Breast epithelium (tissue), 4 donors: ENCODE measurements at places on chromosomes 13 and 19. TPM values are rescaled to one million over a fixed set of nuclear protein-coding genes. Genes with fewer than 3 reads are reported as not detected.
A peak's percentile ranks its signal among the peaks of the same experiment; 100 is the strongest.

The FFAR1 gene
- total RNA-seq: not detected

The PPFIA3 gene
- total RNA-seq: 3.4 TPM

The VSTM2B gene
- not detected for total RNA-seq

The URAD gene
- not detected for total RNA-seq

The ZNF283 gene
- 6.9 TPM for total RNA-seq

The FBXL12 gene
- 19.7 TPM for total RNA-seq

The KIR2DL1 gene
- not detected for total RNA-seq

The CFAP97D2 gene
- not detected for total RNA-seq

The ZNF530 gene
- 6.9 TPM for total RNA-seq

GRCh38 chr19:9474975-9475374 is 23.4 kb downstream of the ZNF560 start:
- H3K27ac ChIP-seq: no peak overlapping the region
- DNase-seq: no peak
- H3K4me3 ChIP-seq: no peak overlapping the region
- no peaks in the 10 kb centered on the region for H3K27me3 ChIP-seq
- no peaks in the 10 kb centered on the region for H3K4me1 ChIP-seq

GRCh38 chr19:2046046-2046907 is 4.8 kb downstream of the MKNK2 start:
- H3K27ac ChIP-seq: peak overlapping the region; percentile 98
- no peaks in the 10 kb centered on the region for H3K27me3 ChIP-seq
- no peak for DNase-seq
- H3K36me3 ChIP-seq: no peaks in the 10 kb centered on the region
- H3K4me1 ChIP-seq: peaks cover 55% of the 10 kb centered on the region

DNA sequence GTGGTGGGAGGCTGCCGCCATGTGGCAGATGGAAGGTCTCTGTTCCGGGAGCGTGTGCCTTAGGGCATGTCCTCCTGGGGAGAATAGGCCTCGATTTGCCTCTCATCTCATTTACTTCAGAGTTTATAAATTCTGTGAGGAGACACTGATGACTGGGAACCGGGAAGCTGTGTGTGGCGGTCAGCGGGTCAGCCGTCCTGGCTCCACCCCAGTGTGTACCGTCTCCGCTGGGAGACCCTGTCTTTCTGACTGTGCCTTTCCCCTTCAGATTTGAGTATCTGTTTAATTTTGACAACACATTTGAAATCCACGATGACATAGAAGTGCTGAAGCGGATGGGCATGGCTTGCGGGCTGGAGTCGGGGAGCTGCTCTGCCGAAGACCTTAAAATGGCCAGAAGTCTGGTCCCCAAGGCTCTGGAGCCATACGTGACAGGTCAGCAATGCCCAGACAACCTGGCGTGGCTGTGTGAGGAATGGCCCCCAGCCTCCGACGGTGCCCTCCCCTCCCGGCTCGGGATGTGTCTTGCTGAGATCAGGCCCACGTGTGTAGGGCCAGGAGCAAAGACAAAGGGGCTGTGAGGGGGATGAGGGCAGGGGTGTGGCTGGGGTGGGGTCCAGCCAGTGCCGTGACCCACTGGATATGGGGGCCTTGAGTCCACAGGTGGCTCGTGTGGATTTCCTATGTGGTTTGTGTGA is 21.6 kb downstream of the ATP4B start:
- H3K4me1 ChIP-seq: no peaks in the 10 kb centered on the region
- no peak overlapping the region for H3K4me3 ChIP-seq
- no peaks in the 10 kb centered on the region for H3K27me3 ChIP-seq
- DNase-seq: no peak
- no peak overlapping the region for H3K27ac ChIP-seq

- H3K4me3 ChIP-seq: no peak overlapping the region
- no peak for DNase-seq
- no peaks in the 10 kb centered on the region for H3K27me3 ChIP-seq
- H3K36me3 ChIP-seq: no peaks in the 10 kb centered on the region
- no peak overlapping the region for H3K27ac ChIP-seq
Measured at GRCh38 chr13:42544246-42544926, 29.6 kb upstream of the TNFSF11 start.

- DNase-seq: no peak
- no peaks in the 10 kb centered on the region for H3K4me1 ChIP-seq
- no peak overlapping the region for H3K4me3 ChIP-seq
- no peak overlapping the region for H3K27ac ChIP-seq
- H3K36me3 ChIP-seq: no peaks in the 10 kb centered on the region
Measured at GRCh38 chr13:102999499-102999898, 66.7 kb downstream of the SLC10A2 start.

- no peaks in the 10 kb centered on the region for H3K36me3 ChIP-seq
- peak overlapping the region; percentile 66 for H3K4me3 ChIP-seq
- DNase-seq: peak; percentile 64
- peaks cover 33% of the 10 kb centered on the region for H3K4me1 ChIP-seq
- H3K27me3 ChIP-seq: no peaks in the 10 kb centered on the region
Measured at GRCh38 chr19:13164343-13165161, 14.3 kb downstream of the IER2 start.

DNA sequence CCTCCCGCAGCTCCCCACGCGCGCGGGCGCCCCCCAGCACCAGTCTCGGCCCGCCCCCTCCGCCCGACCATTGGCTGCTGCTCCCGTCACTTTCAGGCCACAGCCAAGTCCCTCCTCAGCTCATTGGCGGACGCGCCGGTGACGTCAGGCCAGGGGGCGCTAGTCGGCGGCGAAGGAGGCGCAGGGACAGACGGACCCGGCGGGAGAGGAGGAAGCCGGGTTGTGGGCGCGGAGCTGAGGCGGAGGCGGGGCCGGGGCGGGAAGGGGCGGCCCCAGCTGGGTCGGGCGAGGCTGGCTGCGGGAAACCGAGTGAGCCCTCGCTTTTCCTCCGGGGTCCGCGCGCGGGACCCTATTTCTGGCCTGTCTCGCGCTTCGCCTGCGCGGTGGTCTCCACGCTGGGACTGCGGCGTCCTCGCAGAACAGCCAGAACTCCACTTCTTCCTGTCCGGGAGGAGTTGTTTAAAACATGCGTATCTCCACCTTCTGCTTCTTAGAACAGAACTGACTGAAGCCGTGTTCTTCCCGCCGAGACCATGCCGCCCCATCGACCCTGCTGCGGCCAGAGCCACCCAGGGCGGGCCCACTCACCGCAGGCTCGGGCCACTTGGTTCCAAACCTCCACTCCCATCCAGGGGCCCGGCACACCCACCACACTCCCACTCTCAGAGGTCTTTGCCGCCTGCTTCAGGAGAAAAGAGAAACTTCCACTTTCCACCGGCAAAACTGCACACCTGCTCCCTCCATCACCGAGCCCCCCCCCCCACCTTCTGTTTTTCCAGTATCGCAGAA is 471 bp upstream of the TMTC4 start:
- DNase-seq: peak; percentile 99
- no peaks in the 10 kb centered on the region for H3K36me3 ChIP-seq
- peaks cover 6% of the 10 kb centered on the region for H3K4me1 ChIP-seq

GRCh38 chr13:19845758-19846157 is 17.7 kb downstream of the ZMYM5 start:
- no peak overlapping the region for H3K4me3 ChIP-seq
- DNase-seq: no peak
- H3K27ac ChIP-seq: peak overlapping the region; percentile 43
- no peaks in the 10 kb centered on the region for H3K27me3 ChIP-seq

- no peak overlapping the region for H3K27ac ChIP-seq
- no peak overlapping the region for H3K4me3 ChIP-seq
Measured at GRCh38 chr13:46206143-46206542, 5.6 kb upstream of the LRRC63 start.

- H3K27ac ChIP-seq: no peak overlapping the region
- no peaks in the 10 kb centered on the region for H3K4me1 ChIP-seq
- H3K27me3 ChIP-seq: peaks cover 37% of the 10 kb centered on the region
- peak; percentile 45 for DNase-seq
Measured at GRCh38 chr19:29587518-29587986, 18.5 kb upstream of the POP4 start.

- no peaks in the 10 kb centered on the region for H3K36me3 ChIP-seq
- DNase-seq: no peak
- no peak overlapping the region for H3K27ac ChIP-seq
- peak overlapping the region; percentile 21 for H3K4me3 ChIP-seq
- H3K4me1 ChIP-seq: peaks cover 17% of the 10 kb centered on the region
- H3K27me3 ChIP-seq: peaks cover 90% of the 10 kb centered on the region
Measured at GRCh38 chr13:99968521-99969452, 2.8 kb downstream of the ZIC5 start.

- no peak overlapping the region for H3K4me3 ChIP-seq
- no peak for DNase-seq
- H3K4me1 ChIP-seq: no peaks in the 10 kb centered on the region
- no peaks in the 10 kb centered on the region for H3K36me3 ChIP-seq
- no peaks in the 10 kb centered on the region for H3K27me3 ChIP-seq
- no peak overlapping the region for H3K27ac ChIP-seq
Measured at GRCh38 chr13:28120317-28120716, 18.0 kb upstream of the PAN3 start.

DNA sequence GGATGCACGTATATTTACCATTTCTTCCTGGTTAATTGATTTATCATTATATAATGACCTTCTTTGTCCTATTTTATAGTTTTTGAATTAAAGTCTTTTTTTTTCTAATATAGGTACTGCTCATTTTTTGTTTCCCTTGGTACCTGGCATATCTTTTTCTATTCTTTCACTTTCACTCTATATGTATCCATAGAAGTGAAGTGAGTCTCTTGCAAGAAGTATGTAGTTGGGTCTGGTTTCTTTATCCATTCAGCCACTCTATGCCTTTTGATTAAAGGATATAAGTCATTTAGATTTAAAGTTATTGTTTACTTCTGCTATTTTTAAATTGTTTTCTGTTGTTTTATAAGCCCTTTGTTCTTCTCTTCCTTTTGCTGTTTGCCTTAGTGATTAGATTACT is 194.3 kb upstream of the SLITRK6 start:
- H3K27me3 ChIP-seq: no peaks in the 10 kb centered on the region
- no peaks in the 10 kb centered on the region for H3K36me3 ChIP-seq
- no peak overlapping the region for H3K27ac ChIP-seq
- DNase-seq: no peak
- no peak overlapping the region for H3K4me3 ChIP-seq

- H3K27ac ChIP-seq: no peak overlapping the region
- DNase-seq: no peak
- H3K36me3 ChIP-seq: no peaks in the 10 kb centered on the region
- H3K27me3 ChIP-seq: no peaks in the 10 kb centered on the region
Measured at GRCh38 chr19:37718304-37718703, 1.3 kb downstream of the ZNF607 start.

- no peaks in the 10 kb centered on the region for H3K27me3 ChIP-seq
- no peaks in the 10 kb centered on the region for H3K4me1 ChIP-seq
- no peak overlapping the region for H3K4me3 ChIP-seq
- no peak overlapping the region for H3K27ac ChIP-seq
Measured at GRCh38 chr19:51259348-51260245, 8.7 kb downstream of the SIGLECL1 start.

GRCh38 chr13:20161951-20162300 is 1.1 kb upstream of the GJA3 start:
- H3K27me3 ChIP-seq: peaks cover 52% of the 10 kb centered on the region
- H3K4me3 ChIP-seq: no peak overlapping the region
- DNase-seq: no peak
- H3K36me3 ChIP-seq: no peaks in the 10 kb centered on the region
- H3K4me1 ChIP-seq: peaks cover 14% of the 10 kb centered on the region
- H3K27ac ChIP-seq: no peak overlapping the region

DNA sequence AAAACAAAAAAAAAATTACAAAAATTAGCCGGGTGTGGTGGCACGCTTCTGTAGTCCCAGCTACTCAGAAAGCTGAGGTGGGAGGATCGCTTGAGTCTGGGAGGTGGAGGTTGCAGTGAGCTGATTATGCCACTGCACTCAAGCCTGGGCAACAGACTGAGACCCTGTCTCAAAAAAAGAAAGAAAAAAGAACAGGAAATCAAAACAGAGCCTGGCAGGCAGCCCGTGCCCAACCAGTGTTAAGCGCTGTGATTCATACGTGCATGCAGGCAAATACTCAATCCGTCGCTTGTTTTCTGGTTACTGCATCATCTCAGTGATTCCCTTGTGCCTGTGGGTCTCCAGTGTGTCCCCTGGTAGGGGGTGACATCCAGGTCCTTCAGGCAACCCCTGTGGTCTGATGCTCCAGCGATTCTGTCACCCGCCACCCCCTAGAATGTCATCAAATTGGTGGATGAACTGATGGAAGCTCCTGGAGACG is 18.1 kb downstream of the DDX39A start:
- H3K27me3 ChIP-seq: no peaks in the 10 kb centered on the region
- H3K27ac ChIP-seq: no peak overlapping the region
- H3K4me3 ChIP-seq: no peak overlapping the region
- no peaks in the 10 kb centered on the region for H3K4me1 ChIP-seq
- H3K36me3 ChIP-seq: no peaks in the 10 kb centered on the region
- DNase-seq: no peak

DNA sequence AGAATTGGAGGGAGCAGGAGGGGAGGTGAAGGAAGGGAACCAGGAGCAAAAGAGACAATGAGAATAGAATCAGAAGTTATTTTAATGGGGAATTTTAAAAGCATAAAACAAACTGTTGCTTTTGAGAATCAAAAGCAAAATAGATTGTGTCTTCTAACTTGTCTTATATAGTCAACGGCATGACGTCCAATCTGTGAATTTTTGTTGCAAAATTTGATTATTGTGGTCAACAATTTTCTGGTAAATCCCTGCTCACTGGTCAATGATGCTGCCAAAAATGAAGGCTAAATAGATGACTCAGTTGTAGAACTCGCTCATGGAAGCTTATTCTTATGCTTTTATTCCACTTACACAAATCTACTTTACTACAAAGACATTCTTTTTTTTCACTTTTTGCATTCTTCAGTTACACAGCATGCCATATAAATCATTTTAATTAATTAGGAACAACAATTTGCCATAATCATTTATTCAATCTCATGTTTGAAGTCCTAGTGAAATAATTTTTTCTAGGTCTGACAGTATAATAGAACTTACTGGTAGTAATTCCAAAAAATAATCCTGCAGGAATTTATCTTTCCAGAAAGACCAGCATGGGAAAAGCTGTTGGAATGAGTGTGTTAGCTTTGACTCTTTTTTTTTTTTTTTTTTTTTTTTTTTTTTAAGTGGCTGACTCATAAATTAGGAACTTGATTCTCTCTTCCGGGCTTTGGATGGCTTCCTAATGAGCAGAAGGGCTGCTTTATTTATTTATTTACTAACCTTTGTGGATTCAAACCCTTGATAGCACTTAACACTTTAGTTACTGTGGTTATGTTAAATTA is 256.9 kb downstream of the SPRY2 start:
- peak overlapping the region; percentile 68 for H3K27ac ChIP-seq
- H3K27me3 ChIP-seq: no peaks in the 10 kb centered on the region
- DNase-seq: no peak

DNA sequence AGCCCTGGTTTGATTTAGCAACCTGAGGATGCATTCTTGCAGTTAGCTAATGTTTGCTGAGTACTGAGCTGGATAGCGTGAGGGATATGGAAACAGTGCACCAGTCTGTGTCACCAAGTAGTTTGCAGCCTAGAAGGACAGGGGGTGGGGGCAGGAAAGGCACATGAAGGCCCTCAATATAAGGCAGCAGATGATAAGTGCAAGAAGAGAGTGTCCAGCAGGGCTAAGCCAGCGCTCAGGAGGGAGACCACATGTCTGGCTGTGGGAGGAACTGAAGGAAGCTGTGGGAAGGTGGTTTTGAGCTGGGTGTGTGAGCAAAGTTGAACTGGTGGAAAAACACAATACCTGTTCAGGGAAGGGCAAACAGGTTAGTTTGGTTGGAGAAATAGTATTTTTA is 1.7 kb downstream of the CXCL17 start:
- H3K4me3 ChIP-seq: no peak overlapping the region
- H3K27me3 ChIP-seq: no peaks in the 10 kb centered on the region
- DNase-seq: no peak
- H3K27ac ChIP-seq: peak overlapping the region; percentile 71
